ENCODE measurements at places on chromosomes 3 and 15.

DNA sequence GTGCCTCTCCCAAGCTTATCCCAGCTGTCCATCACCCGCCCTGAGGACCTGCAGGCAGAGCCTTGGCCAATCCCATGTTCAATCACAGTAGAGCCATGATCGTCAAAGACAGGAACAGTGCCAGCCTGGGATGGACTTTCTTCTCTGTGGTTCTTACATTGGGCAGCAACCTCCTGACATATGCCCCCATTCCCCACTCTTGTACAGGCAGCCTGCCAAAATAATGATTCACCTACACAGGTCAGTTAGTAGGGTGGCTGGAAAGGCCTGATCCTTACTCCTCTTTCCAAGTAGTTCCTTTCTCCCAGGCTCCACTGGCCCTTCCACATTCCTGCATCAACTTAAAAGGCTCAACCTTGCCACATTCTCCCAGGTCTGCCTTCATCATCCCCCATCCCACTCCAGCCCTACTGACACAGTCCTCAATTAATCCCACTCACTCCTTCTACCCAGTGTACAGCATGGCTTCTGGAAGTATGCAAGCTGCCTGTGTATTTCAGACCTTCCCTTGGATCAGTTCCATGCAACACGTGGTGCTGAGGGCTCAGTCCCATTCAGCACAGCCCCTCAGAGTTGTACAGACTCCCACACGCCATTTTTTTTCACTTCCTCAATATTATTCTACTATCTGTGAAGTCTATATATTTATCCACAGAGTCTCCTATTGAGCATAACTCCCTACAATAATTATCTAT, 189.8 kb downstream of the NTRK3 start:
- no peak for DNase-seq

GRCh38 chr15:101667881-101668280, 15.7 kb upstream of the TM2D3 start:
- DNase-seq, result no peak

GRCh38 chr3:57446318-57446841, 97.8 kb downstream of the DNAH12 start:
- no peak for DNase-seq

DNA sequence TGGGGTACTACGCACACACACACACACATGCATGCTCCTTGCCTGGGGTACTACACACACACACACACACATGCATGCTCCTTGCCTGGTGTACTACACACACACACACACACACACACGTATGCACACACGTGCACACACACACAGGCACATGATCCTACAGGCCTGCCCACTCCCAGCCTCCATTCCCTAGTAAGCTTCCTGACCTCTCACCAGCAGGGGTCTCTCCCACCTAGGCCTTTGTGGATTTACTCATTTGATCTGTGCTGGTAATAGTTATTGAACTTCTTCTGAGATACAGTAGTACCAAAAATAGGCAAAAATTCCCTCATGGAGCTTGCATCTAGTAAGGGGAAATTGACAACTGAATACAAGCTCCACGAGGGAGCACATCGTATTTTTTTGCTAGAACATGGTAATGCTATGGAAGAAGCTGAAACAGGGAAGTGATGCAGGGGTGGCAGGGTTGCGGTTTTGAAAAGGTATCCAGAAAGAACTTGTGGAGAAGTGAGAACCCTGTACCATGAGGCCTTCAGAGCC, 19.1 kb downstream of the TTC21A start:
- no peak for DNase-seq

GRCh38 chr15:79170256-79170664, 79.7 kb upstream of the RASGRF1 start:
- no peak for DNase-seq

- no peak for DNase-seq
Observed at GRCh38 chr3:81214631-81215030, 546.8 kb downstream of the GBE1 start.

GRCh38 chr3:188051801-188052168, 102.2 kb upstream of the LPP start:
- no peak for DNase-seq

DNA sequence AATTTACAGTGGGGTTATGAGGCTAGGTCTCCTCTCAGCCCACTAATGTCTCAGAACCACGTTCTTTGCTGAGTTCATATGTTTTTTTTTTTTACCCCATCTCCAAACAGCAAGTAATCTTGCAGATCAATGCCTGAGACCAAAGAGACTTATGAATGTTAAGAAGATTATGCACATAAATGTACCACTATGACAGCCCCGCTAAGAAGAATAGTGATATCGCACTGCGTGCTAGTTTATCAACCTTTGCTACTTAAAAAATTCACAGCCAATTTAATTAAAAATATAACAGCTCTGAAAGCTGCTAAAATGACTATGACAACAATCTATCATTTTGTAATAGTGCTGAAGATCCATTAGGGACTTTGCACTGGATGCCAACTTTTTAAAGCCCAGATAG, 739.0 kb upstream of the CFAP20DC start:
- no peak for DNase-seq

GRCh38 chr3:17006132-17006852, 121.5 kb downstream of the PLCL2 start:
- no peak for DNase-seq

Data from stimulated activated naive B cell treated with anti-CD40 and anti-IgM and Interleukin-4, amounts not matched to agents 10 μg/mL and 1 μg/mL and 100 μg/mL, for 72 hours (primary cell).